ENCODE measurements at places on chromosomes 16 and 17.

GRCh38 chr17:75130632-75131277, 787 bp downstream of the NT5C start:
- DNase-seq, result peak; percentile 34

GRCh38 chr17:59485946-59486345, 79.5 kb upstream of the DHX40 start:
- no peak for DNase-seq

DNA sequence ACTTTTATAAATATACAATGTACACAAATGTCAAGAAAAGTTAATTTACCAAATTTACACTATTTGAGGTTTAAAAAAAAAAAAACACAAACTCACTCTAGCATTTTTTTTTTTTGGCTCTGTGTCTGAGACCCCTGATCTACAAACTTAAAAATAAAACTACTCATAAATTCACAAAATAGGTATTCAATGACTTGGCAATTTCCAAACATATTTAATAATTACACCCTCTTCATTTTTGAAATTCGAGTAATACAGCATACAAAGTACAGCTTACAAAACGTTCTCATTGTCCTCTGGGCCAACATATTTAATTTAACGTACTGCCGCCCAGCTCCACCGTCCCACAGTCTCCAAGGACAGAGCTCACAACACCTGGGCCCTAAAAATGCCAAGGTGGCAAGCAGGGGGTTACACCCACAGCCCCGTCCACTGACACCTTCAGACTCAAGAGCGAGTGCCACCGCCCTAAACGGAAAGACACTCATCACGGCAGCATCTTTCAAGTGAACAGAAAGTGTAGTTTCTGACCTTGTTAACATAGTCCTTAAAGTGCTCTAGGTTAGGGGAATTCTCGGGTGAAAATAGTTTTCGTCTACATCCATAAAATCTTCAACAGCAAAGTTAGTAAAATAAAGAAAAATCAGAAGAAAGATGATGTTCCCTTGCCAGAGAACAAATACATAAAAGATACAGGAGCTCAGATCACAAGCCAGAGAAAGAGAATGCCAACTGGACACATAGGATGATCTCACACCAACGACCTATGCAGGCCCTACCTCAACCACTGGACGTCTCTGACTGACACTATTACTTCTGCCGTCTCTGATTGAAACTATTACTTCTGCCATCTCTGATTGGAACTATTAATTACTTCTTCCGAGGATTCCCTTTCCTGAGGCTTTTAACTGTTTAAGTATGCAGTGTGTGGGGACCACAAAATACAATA, 4.2 kb downstream of the ADCY9 start:
- DNase-seq, result no peak

DNA sequence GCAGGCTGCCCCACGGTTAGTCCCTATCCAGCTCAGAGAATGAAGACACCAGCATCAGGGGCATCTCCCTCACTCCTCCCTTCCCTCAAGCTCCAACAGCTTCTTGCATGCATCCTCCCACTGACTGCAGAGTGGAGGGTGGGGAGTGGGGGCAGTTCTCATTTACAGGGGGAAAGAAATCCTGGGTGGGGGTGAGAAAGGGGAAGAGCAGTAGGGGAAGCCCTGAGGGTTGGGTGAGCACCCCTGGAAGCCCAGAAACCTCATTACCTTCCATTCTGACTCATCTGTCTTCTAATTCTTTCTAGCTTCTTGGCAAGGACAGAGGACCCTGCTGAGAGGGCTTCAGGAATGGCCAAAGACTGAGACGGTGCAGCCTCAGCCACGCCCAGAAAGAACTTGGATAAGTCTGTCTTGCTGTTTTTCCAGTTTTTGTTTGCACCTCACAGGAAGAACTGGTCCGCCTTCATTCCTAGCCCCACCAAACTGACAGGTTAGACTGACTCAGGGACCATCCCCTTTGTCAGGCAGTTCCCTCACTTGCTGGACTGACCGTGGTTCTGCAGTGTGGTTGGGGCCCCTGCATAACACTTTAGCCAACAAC, 52.5 kb upstream of the WSB1 start:
- DNase-seq, result no peak

GRCh38 chr16:89041571-89042481, 51.8 kb upstream of the ACSF3 start:
- no peak for DNase-seq

- DNase-seq, result no peak
Measured at GRCh38 chr17:80565343-80566053, 20.9 kb downstream of the RPTOR start.

- no peak for DNase-seq
Measured at GRCh38 chr17:6910987-6911603, 79.6 kb upstream of the TEKT1 start.

DNA sequence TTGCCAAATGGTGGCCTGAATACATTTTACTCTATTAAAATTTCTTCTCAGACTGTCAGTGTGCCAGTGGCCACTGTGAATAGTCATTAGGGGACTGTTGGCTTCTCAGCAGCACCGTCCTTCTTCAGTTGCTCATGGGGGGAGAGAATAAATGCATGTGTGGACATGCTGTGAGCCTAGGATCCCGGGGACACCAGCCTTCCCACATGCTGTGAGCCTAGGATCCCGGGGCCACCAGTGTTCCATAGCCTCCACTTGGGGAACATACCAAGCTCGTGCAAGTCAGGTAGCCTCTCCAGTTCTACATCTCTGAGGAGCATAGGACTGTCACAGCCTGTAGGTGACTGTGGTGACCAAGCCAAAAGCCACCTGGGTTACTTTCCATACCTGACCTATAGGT, 51.5 kb downstream of the BANP start:
- no peak for DNase-seq

- no peak for DNase-seq
Measured at GRCh38 chr17:76562734-76563148, 22.9 kb downstream of the PRCD start.

GRCh38 chr16:89022051-89022836, 45.2 kb upstream of the CBFA2T3 start:
- no peak for DNase-seq

- DNase-seq, result no peak
Measured at GRCh38 chr17:20085283-20085845, 76.2 kb downstream of the SPECC1 start.

- peak; percentile 23 for DNase-seq
Measured at GRCh38 chr17:39920218-39921210, 2.1 kb upstream of the GSDMB start.

DNA sequence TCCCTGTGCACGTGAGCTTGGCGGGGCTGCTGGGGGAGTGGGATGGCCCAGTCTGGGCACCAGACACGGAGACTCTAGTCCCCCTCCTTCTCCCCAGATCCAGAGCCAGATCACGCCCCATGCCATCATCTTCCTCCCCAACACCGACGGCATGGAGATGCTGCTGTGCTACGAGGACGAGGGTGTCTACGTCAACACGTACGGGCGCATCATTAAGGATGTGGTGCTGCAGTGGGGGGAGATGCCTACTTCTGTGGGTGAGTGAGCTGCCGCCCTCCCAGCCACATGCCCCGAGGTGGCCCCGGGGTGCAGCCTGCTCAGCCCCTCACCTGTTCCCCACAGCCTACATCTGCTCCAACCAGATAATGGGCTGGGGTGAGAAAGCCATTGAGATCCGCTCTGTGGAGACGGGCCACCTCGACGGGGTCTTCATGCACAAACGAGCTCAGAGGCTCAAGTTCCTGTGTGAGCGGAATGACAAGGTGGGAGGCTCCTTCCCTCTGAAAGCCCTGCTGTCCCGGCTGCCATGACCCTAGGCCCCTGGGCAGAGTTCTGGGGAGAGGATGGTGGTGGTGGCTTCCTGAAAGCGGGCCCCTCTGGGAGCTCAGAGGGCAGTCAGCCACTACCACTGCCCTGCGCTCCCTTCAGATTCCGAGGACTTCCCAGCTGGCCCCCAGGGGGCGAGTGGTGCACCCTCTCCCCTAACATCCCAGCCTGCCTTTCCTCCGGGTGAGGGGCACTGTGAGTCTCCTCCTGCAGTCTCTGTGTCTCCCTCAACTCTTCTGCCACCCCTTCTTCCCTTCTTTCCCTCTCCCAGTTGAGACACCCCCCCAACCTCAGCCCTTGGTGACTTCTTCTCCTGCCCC, 2.8 kb upstream of the C17orf107 start:
- no peak for DNase-seq

- peak; percentile 51 for DNase-seq
Measured at GRCh38 chr17:76199469-76199868, 40.8 kb downstream of the RNF157 start.

GRCh38 chr17:74259667-74260524, 14.1 kb upstream of the DNAI2 start:
- no peak for DNase-seq

Data from activated T-cell treated with anti-CD3 and anti-CD28 coated beads for 4 hours (primary cell).